ENCODE measurements at places on chromosomes 12 and 14. TPM values are rescaled to one million over a fixed set of nuclear protein-coding genes. Genes with fewer than 3 reads are reported as not detected.

PLEKHD1 gene
- total RNA-seq: 0.48 TPM

LRRK2 gene
- total RNA-seq: 1.4 TPM

OTOGL gene
- 0.27 TPM for total RNA-seq

OLR1 gene
- 2.8 TPM for total RNA-seq

NINJ2 gene
- 1.2 TPM for total RNA-seq

DEPDC4 gene
- total RNA-seq: 2.6 TPM

PPTC7 gene
- 14.5 TPM for total RNA-seq

PLCZ1 gene
- total RNA-seq: not detected

ANKRD9 gene
- total RNA-seq: 31.4 TPM

KRT78 gene
- 29.1 TPM for total RNA-seq

GNPNAT1 gene
- 23.7 TPM for total RNA-seq

CACNA2D4 gene
- total RNA-seq: 0.87 TPM

ZNF84 gene
- 68.5 TPM for total RNA-seq

All from type B pancreatic cell (in vitro differentiated cells).